ENCODE measurements at places on chromosomes 16 and 17. TPM values are rescaled to one million over a fixed set of nuclear protein-coding genes. Genes with fewer than 3 reads are reported as not detected.
A peak's percentile ranks its signal among the peaks of the same experiment; 100 is the strongest.

DNA sequence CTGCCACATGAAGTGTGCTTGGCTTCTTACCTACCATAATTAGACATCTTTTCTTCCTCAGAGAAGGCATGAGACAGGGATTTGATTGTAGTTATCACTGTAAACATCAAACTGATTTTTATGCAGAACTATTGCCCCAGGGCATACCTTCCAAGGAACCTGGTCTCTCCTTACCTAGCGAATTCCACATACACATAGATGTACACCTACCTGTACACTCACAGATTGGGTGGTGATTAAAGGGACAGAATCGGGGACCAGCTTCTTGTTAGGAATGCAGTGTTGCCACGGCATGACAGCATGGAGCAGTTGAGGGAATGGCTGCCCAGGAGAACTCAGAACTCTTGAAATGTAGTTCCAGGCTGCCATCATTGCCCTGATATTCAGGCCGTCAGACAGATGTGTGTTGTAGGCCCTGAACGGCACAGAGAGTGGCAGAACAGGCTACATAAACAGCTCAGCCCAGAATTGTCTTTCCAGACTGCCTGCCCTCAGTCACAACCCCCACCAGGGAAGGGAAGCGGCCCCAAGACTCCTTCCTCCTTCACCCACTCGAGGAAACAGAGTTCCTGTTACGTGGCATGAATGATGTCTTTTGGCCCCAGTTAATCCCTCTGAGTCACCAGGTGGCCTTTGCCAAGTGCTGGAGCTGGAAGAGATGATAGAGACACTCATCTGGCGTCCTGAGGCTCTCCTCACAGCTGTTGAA lies 17.8 kb upstream of the NAGLU start:
- peak; percentile 95 for DNase-seq

GRCh38 chr17:9294661-9295210 lies 273.4 kb downstream of the NTN1 start:
- no peak for DNase-seq

- DNase-seq, result peak; percentile 64
These were observed 8.7 kb downstream of the CLUAP1 start for GRCh38 chr16:3509470-3509928.

DNA sequence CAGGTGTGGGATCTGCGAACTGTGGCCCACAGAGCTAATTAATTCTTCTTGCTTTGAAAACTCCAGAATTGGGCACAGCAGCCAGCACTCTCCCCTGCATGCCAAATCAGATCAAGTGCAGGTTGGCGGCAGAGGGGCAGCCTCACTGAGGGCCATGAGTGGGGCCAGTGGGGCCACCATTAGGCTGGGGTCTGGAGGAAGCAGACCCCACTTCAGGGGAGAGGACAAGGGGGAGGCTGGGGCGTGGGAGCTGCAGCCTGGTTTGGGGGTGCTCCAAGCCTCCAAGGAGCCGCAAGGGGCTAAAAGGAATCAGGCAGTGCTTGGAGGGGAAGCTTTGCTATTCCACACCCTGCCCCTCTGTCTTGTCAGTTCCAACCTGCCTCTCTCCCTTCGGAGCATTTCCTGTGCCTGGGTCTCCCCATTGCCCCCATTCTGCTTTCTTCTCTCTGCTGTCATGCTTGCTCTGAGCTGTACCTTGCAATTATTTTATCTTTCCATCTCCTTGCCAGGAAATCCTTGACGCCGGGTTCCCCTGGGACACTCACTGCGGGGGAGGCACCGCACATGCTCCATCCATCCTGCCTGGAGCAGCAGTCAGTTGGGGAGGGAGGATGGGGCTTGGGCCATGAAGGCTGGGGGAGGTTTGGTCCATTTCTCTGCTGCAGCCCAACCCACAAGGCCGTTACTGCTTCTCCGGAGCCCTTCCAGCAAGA lies 3.3 kb upstream of the ABCC3 start:
- no peak for DNase-seq

GRCh38 chr17:13476720-13477119 lies 125.0 kb downstream of the HS3ST3A1 start:
- no peak for DNase-seq

- no peak for DNase-seq
These were observed 4.4 kb downstream of the SNX20 start for GRCh38 chr16:50676684-50677225.

DNA sequence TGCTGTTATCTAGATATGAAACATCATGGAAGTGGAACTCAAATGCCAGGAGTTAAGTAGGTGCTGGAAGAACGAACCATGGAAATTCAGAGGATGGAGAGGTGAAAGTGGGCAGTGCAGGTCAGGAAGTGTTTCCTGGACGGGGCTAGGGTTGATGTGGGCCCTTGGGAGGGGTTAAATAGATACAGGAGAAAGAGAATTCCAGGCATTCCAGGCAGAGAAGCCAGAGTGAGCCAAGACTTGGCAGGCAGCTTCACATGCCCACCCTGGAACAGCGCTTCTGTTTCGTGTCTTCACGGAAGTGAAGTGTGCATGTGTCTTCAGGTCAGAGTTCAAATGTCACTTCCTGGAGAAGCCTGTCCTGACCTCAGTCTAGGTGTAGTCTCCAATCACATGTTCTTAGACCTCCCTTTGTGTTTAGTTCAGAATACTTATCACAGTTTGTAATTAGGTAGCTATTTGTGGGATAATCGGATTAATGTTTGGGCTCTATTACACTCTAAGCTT lies 41.3 kb downstream of the GP2 start:
- DNase-seq, result no peak

DNA sequence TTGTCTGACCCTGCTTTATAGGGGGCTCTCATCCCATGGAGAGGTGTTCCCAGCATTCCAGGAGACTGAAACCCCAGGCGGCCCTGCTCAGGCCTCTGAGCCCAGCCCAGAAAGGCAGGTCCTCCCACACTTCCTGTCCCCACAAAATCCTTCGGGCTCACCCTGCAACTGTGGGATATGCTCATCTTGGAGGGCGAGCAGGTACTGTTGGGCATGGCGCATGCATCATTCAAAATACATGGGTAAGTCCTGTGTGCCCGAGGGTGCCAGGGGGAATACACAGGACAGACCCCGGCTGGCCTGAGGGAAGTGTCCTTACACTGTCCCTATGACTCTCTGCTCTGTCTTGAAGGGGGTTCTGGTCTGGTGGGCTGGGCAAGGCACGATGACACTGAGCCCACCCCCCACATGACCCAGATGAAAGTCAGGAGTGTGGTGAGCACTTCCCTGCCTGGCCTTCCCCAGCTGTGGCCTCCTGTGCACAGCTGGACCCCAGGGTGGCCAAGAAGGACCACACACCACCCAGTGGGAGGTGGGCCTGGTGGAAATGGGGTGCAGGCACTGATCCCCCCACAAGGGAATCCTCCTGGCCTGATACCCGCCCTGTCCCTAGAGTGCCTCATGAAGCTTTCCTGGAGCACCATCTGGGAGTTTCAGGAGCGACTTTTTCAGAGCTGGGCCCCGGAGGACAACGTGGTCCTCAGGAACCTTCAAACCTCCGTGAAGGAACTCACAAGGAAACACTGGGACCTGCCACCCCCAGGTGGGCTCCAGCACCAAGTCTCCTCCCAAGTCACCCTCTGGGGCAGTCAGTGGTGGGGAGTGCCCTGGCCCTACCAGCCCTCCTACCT lies 46.7 kb downstream of the USP22 start:
- peak; percentile 66 for DNase-seq

GRCh38 chr17:48373130-48373830 lies 56.7 kb downstream of the SKAP1 start:
- no peak for DNase-seq

GRCh38 chr17:4357030-4357628 lies 9.3 kb downstream of the UBE2G1 start:
- DNase-seq, result no peak

GRCh38 chr16:72876221-72876620 lies 171.7 kb downstream of the ZFHX3 start:
- DNase-seq, result peak; percentile 91

KRT25 gene
- not detected for total RNA-seq

PRR35 gene
- not detected for total RNA-seq

KCNJ12 gene
- 6.8 TPM for total RNA-seq

TPSD1 gene
- 0.57 TPM for total RNA-seq
